ENCODE measurements at places on chromosomes 5 and 9.
A peak's percentile ranks its signal among the peaks of the same experiment; 100 is the strongest.

- DNase-seq: no peak
These were observed 24.4 kb downstream of the SMARCA2 start for GRCh38 chr9:2039294-2040180.

- no peak for DNase-seq
These were observed 55.2 kb downstream of the NMUR2 start for GRCh38 chr5:152349683-152350526.

- peak; percentile 73 for DNase-seq
These were observed 30.7 kb downstream of the IFNW1 start for GRCh38 chr9:21110708-21111576.

DNA sequence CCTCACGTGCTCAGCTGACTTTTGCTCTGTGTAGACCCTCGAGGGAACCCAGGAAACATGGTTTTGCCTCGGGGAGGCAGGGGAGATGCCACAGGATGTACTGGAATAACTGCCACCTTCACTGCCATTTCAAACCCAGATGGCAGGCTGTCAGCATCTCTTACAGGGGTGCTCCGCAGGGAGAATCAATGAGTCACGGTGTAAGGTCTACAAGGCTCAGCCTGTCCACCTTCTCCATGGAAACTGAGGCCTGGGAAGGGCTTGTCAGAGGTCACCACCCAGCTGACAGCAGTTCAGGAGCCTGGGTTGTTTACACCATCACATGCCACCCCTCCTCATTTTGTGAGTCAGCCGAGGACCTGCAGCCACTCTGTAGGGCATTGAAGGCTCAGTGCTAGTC is 30.8 kb downstream of the DAB2IP start:
- DNase-seq: no peak

DNA sequence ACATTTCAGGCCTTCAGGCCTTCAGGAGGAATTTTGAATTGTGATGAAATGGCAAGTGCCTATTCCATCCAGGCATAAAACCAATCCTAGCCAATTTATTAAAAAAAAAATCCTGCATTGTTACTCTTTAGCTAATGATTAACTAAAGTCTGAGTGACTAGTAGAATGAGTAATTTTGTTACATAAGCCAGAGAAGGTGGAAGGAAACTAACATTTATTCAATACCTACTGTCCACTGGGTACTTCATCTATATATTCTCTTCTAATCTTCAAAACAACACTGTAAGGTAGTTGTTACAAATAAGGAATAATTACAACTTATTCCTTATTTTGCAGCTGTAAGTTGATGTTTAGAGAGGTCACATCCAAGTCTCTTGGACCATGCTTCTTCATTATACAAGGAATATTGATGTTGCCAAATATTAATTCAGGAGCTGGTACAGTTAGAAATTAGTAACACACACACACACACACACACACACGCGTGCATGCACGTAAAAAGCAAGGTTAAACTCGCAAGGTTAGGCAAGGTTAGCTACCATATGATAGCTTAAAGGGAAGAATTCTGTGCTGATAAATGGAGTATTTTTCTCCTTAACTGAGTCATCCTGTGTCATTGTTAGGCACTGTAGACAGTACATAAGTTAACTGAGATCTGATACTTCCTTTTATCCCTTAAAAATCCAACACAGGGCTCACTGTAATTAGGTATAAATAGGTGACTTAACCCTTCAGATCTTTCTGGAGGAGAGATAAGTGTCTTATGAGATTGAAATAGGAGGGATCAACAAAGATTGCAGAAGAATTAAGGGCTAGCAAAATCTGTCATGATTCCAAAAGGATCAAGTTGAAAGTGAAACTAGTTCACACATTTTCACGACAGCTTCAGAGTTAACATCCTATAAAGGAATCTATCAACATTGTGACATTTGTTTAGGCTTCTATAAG is 596.9 kb downstream of the PDE4D start:
- DNase-seq: no peak
